Activated naive CD8-positive, alpha-beta T cell treated with anti-CD3 and anti-CD28 coated beads, Interleukin-2, amount 50 U/mL, for 24 hours (primary cell): ENCODE measurements at places on chromosomes 16 and 17.

- H3K4me3 ChIP-seq: no peak overlapping the region
- H3K4me1 ChIP-seq: peaks cover 18% of the 10 kb centered on the region
- peak; percentile 42 for DNase-seq
- H3K36me3 ChIP-seq: no peaks in the 10 kb centered on the region
- no peak overlapping the region for H3K27ac ChIP-seq
- peaks cover 23% of the 10 kb centered on the region for H3K27me3 ChIP-seq
Observed at GRCh38 chr17:43907998-43908721, 824 bp upstream of the MPP2 start.

DNA sequence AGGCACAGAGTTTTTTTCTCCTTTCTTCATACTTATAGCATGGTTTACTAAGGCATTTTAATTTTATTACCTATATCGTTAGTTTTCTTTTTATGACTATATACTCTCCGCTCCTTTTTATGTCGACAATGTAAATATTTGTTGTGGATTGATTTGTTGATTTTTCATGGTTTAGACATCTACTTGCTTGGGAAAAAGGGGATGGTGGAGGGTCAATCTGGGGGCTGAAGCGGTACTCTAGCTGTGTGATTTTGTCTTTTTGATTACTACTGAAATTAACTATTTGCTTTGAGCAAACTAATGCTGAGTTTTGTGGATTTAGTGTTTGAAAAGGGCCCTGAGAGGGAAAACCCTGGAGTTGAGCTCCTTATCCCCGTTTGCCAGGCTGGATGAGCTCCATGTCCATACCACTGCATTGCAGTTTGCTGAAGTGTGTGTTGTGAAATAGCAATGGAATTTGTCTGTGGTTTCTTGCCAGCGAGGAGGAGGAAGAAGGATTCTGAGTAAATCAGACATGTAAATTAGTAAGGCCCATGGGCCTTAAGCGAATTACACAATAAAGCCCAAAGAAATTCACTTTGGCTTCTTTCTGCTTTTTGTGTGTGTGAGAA is 72.0 kb downstream of the FTO start:
- H3K27me3 ChIP-seq: no peaks in the 10 kb centered on the region
- H3K36me3 ChIP-seq: no peaks in the 10 kb centered on the region

DNA sequence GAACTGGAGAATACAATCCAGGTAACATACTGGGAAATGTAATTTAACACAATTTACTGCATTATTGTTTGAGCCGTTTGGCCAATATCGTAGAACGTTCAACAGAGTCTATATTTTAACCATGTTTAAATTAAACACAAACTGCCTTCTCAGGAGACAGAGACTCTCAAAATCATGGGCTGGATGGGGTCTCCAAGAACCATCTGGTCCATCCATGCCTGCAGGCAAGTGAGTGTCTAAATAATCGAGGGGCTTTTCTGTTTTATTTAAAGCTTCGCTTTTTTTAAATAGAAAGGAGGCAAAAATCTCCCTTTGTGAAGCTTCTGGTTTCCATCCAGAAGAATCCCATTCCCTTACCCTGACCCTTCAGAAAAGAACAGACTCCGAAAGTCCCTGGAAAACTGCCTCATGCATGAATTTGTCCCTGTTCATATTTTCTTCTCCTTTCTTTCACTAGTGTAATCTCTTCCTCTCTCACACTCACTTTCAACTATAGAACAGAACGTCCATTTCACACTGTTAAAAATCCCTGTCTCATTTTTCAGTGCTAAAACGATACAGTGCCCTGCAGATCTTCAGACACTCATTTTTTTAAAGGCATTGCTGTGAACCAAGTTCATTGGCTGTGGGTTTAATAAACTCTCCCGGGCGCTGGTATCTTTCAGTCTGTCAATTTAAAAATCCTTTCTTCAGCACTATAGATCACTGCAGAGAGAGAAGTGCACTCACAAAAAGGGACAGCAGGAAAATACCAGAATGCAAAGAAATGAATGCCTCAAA is 111.4 kb upstream of the TOM1L1 start:
- no peaks in the 10 kb centered on the region for H3K36me3 ChIP-seq
- H3K27ac ChIP-seq: no peak overlapping the region
- H3K4me3 ChIP-seq: no peak overlapping the region
- H3K4me1 ChIP-seq: no peaks in the 10 kb centered on the region
- H3K27me3 ChIP-seq: no peaks in the 10 kb centered on the region

DNA sequence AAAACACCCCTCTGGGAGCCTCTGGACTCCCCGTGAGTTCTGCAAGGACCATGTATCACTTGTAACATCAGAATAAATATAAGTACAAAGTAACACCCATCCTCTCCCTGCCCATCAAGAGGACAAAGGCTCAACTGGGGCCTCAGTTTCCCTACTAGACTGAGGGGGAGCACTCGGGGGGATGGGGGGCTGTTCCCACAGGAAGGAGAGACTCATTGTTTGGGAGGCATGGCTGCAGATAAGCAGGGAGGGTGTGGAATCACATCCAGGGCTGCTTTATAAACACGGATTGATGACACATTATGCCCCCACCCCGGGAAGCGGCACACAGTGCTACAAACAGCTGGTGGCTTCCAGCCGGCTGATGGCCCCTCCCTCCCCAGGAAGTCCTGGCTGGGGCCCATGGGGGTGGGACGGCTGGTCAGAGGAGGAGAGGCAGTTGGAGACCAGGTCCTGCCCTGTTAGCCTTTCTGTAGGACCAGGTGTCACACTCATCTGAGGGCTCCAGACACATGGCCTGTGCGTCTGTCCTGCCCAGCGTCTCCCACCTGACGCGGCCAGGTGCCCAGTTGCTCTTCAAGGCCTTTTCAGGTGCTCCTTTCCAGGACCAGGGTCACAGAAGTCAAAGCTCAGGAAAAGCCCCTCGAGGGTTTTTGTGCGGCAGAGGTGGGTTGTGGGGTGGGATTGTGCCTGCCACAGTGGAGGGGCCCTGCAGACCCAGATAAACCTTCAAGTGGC is 1.3 kb upstream of the MPG start:
- H3K4me1 ChIP-seq: peaks cover 38% of the 10 kb centered on the region
- peaks cover 23% of the 10 kb centered on the region for H3K27me3 ChIP-seq
- H3K4me3 ChIP-seq: peak overlapping the region; percentile 77
- peak overlapping the region; percentile 80 for H3K27ac ChIP-seq
